ENCODE measurements at places on chromosomes 11 and 22.
A peak's percentile ranks its signal among the peaks of the same experiment; 100 is the strongest.

DNA sequence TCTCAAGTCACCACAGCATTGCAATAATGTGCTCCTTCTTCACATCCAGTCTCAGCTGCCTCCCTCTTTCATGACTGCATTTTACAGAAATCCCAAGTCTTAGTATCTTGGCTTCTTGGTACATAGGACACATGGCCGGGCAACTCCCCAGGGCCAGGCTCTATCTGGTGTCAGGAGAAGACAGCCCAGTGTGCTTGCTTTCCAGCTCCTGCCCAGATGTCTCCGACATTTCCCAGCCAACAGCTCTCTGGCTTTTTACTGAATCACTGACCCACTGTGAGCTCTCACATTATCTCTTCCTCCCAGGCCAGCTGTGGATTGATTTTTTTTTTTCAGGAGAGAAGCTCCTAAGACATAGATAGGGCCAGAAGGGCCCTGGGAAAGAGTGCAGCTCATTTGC is 346.0 kb upstream of the C11orf87 start:
- no peak for DNase-seq

GRCh38 chr11:364991-365725 is 4.1 kb upstream of the B4GALNT4 start:
- no peak for DNase-seq

- DNase-seq, result no peak
Measured at GRCh38 chr11:5317292-5317691, 6.8 kb downstream of the OR51B2 start.

DNA sequence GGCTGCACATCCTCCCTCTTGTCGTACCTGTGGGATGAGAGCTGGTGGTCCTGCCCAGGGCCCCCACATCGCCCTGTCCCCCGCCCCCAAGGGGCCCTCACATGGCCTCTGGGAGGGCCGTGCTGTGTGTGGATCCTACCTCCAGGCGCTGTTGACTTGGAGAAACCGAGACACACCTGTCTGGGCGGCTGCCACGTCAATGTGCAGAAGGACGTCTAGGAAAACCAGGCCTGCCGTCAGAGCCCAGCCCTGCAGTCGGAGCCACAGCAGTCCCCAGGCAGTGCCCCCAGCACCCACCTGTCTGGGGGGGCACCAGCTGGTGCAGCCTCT is 14.2 kb downstream of the ALG12 start:
- no peak for DNase-seq

DNA sequence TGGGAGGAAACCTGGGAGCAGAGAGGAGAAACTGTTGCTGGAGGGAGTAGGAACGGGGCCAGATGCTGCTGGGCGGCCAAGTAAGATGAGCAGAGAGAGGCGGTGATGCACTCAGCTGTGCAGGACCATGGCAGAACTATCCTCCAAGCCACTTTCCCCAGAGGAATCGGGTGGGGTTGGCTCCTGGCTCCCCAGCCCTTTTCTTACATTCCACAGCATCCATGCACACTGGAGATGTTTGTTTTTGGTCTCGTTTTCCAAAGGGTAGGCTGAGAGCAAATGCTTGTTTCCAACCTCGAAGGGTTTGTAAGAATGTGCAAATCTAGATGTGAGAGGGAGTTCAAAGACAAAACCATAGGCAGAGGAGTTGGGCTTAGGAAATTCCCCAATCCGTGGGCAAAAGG is 73.2 kb downstream of the DBX1 start:
- no peak for DNase-seq

GRCh38 chr22:27800250-27801201 is 1.0 kb downstream of the MN1 start:
- DNase-seq, result no peak

GRCh38 chr11:131534611-131535010 is 164.2 kb downstream of the NTM start:
- DNase-seq, result no peak

- DNase-seq, result no peak
Measured at GRCh38 chr22:20653795-20654342, 120.0 kb upstream of the SERPIND1 start.

GRCh38 chr11:78838417-78838816 is 263.8 kb upstream of the NARS2 start:
- DNase-seq, result no peak

DNA sequence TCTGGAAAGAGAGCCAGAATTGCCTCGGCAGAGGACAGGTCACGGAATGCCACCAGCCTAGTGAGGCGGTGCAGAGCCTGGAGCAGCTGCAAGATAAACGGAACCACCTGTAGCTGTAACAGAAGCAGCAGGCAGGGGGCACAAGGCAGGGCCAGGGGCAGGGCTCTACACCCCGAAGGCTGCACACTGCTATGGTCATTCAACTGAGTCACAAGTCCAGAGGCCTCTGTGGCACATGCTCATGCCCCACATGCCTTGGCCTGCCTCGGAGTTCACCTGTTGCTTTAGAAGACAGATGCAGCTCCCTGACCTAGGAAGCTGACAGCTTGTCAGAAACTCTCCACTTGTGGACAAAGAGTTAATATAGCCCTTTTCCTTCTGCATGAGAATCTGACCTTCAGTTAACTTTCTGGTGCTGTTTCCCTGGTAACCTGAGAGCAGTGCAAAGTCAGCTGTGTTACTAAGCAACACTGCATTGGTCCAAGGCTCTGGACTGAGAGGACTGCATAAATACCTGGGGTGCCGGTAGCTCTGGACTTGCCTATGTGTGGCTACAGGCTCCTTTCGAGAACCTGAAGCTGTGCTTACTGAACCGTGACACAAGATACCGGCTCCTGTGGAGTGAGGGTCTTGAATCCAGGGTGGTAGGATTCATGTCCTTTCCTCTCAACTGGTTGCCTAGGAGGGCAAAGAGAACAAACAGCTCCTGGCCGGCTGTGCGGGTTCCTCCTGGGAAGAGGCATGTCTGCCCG is 10.5 kb downstream of the COMMD9 start:
- no peak for DNase-seq

GRCh38 chr22:36331912-36332622 is 55.7 kb downstream of the MYH9 start:
- DNase-seq, result peak; percentile 88

GRCh38 chr11:100876815-100877520 is 189.9 kb downstream of the ARHGAP42 start:
- DNase-seq, result no peak

GRCh38 chr11:73258104-73259035 is 13.8 kb upstream of the P2RY6 start:
- no peak for DNase-seq

Data from aorta (tissue), 5 donors.